ENCODE measurements at places on chromosomes 1 and 21.

- DNase-seq = peak; percentile 1
These were observed 1.0 kb downstream of the SLC35D1 start for GRCh38 chr1:67052741-67053534.

GRCh38 chr1:205639567-205639966, 7.8 kb upstream of the ELK4 start:
- no peak for DNase-seq

DNA sequence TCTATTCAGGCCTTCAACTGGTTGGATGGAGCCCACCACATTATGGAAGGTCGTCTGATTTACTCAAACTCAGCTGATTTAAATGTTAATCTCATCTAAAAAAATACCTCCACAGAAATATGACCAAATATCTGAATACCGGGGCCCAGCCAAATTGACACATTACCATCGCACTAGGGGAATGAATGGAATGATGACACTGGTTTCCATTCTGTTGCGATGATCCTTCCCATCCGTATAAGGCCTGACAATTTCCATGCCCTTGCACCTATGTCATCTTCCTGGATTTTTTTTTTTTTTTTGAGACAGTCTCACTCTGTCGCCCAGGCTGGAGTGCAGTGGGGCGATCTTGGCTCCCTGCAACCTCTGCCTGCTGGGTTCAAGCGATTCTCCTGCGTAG, 397.5 kb downstream of the KIF26B start:
- DNase-seq = no peak

DNA sequence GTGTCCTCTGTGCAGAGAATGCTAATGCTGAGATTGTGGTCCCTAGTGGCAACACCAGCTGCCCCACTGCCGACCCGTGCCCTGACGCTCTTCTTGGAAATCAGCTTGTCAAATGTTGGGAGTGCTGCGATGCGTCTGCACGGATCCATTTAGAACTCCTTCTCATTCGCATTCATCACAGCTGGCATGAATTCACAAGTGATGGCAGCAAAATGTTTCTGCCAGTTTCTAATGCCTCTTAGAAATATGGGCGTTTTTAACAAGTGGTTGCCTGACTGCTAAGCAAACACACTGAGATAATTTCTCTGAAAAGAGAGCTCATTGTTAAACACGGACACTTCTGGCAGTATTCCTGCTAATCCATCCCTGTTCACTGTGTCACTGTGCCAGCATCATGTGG, 131.9 kb upstream of the KCNJ6 start:
- no peak for DNase-seq

- no peak for DNase-seq
These were observed 74.4 kb upstream of the LYPLAL1 start for GRCh38 chr1:219099307-219099706.

- DNase-seq = no peak
These were observed 1.6 kb downstream of the ALX3 start for GRCh38 chr1:110068646-110069403.

DNA sequence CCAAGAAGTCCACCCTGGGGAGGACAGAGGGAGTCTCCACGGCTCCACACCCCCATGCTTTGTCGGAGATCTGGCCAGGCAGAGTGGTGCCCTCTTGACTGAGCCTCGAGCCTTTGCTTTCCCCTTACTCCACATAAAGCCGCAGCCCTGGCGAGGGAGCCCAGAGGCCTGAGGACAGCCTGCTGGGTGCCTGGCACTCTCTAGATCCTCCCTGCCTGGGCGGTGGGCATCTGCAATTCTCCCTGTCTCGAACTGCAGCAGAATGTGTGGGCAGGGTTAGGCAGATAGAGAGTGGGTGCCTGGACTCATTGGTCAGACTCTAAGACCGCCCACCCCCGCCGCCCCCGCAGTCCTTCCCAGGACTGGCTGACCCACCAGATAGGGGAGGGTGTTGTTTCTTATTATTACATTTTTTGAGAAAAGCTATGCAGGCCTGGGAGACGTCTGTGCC, 13.9 kb downstream of the EPHX1 start:
- DNase-seq = no peak

DNA sequence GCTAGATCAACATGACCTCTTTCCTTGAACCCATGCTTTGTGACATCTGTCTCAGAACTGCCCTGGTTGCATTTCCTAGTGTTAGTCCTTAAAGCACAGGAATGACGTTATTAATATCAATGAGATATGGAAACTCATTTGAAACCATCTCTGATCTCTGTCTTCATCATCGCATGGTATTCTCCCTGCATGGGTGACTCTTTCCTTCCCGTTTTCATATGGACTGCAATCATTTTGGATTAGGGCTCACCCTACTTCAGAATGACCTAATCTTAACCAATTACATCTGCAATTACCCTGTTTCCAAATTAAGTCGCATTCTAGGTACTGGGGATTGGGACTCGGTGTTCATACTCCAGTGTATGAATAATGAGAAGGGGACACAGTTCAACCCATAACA, 41.7 kb upstream of the DISC1 start:
- no peak for DNase-seq

GRCh38 chr1:10935246-10935645, 77.2 kb upstream of the TARDBP start:
- no peak for DNase-seq

DNA sequence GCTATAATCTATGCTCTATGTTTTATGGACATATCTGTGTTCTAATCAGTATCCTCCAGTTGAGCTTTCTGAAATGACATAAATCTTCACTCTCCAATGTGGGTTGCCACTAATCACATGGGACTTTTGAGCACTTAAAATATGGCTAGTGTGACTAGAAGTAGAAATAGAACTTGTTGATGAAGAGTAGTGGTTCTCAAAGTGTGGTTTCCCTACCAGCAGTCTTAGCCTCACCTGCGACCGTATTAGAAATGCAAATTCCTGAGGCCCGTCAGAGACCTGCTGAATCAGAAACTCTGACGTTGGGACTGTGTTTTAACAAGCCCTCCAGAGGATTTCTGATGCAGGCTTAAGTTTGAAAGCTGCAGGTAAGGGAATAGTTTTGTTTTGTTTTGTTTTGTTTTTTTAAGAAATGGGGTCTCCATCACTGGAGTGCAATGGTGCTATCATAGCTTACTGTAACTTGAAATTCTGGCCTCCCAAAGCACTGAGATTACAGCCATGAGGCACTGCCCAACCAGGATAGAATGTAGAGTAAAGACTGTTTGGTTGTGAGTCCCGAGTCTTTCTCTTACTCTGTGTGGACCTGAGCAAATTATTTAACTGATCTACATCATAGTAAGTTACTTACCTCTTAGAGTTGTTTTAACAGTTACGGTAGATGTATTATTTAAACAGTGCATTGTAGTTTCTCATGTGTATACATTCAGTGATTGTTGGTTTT, 21.7 kb downstream of the GLRX2 start:
- no peak for DNase-seq

DNA sequence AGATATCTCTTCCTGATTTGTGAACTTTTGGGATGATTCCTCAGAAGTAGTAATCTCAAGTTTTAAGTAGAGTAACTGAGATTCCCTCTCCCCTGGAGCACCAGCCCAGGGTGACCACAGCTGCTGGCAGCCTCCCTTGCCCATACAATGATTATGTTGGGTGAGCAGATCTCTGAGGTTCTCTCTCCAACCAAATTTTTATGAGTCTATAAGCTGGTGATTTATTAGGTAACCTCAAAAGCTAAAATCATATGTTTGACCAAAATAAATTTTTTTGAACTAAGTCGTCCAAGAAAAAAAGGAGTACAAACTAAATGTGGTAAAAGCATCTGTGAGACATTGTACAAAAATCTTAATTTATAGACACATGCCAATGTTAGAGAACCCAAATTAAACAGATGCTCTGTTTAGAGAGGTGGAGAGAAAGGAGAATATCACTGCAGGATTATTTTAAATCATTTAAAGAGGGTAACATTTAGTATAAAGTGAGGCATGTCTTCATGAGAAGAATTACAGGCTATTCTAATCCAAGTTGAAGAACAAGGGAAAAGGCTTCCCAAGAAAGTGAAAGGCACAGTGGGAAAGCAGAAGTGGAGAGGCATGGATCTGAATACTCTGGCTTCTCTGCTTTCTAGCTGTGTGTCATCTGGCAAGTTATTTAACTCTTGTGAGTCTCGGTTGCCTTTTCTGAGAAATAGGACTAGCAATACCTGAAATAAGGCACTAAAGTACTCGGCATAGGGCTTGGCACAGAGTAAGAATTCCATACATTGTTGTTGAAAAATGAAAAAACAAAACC, 2.5 kb downstream of the AKNAD1 start:
- no peak for DNase-seq

GRCh38 chr1:36968730-36969129, 65.6 kb downstream of the GRIK3 start:
- DNase-seq = no peak

GRCh38 chr21:25457411-25457810, 149.9 kb downstream of the MRPL39 start:
- no peak for DNase-seq

Data from stimulated activated CD8-positive, alpha-beta memory T cell treated with anti-CD3 and anti-CD28 coated beads, Interleukin-4, amount 100 ng/mL, for 1 hour (primary cell).